ENCODE measurements at places on chromosomes 16 and 17.

DNA sequence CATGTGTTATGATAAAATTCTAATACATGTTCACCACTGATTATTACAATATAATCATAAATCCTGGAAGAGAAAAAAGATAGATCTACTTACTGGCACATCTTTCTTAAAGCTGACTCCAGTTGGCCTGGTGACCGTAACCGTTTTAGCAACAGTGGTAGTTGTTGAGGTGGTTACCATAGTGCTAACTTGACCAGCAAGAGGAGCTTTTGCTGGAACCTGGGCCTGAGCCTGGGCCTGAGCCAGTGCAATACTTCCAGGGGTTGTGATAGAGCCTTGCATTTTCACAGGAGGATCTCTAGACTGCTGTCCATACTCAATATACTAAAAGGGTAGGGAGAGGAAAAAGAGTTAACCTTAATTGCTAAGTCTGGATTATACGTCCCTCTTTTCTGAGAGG is 36.2 kb downstream of the SETD6 start:
- no peak for DNase-seq

GRCh38 chr16:11234884-11235702 is 20.9 kb downstream of the SOCS1 start:
- no peak for DNase-seq

GRCh38 chr16:46889942-46890300 is 5.8 kb downstream of the GPT2 start:
- no peak for DNase-seq

- DNase-seq: no peak
These were observed 10.3 kb downstream of the LYRM1 start for GRCh38 chr16:20910781-20911321.

GRCh38 chr16:57256601-57257395 is 11.7 kb downstream of the ARL2BP start:
- DNase-seq: no peak

DNA sequence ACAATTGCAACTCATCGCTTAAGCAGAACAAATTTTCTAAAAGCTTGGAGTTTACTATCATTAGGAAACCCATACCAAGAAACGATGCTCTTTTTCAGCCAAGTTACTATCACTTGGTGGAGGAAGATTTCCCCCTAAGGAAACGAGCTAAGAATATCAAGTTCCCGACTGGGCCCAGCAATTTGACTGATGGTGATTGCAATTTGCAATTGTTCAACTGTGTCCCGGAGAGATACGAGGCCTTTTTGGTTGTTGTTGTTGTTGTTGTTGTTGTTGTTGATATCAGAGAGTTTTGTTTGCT is 6.2 kb downstream of the HS3ST3A1 start:
- DNase-seq: no peak

DNA sequence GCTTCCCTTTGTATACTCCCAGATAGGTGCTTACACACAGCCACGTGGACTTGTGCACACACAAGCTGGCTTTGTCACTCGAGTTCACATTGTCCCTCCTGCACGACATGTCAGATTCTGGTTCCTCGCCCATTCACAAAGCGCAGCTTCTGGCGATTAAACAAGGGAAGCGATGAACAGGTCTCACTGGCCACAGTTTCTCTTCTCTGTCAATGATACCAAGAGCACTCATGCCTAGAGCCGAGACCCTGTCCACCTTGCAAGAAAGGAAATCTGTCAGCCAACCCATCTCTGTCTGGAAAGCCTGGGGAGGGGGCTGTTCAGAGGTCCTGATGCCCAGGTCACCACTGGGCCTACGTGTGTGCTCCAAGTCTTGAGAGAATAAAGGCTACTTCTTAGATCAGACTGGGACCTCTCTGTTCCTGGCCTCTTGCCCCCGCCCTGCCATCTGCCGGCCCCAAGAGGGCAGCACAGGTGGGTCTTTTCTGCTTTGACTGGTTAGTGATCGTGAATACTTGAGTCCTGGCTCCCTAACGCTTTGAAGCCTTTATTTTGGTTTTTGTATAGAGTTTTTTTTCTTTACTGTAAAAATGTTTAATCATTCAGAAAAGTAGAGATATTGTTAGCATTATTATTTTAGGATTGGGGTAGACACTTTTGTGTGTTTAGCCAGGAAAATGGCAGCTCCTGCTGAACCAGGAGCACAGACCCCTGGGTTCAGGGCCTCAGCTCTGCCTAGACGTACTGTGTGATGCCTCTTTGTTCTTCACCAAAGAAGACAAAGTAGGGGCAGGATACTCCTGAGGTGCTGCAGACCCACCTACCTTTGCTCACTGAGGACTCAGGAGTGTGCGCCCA is 104.7 kb downstream of the MRM1 start:
- DNase-seq: no peak

DNA sequence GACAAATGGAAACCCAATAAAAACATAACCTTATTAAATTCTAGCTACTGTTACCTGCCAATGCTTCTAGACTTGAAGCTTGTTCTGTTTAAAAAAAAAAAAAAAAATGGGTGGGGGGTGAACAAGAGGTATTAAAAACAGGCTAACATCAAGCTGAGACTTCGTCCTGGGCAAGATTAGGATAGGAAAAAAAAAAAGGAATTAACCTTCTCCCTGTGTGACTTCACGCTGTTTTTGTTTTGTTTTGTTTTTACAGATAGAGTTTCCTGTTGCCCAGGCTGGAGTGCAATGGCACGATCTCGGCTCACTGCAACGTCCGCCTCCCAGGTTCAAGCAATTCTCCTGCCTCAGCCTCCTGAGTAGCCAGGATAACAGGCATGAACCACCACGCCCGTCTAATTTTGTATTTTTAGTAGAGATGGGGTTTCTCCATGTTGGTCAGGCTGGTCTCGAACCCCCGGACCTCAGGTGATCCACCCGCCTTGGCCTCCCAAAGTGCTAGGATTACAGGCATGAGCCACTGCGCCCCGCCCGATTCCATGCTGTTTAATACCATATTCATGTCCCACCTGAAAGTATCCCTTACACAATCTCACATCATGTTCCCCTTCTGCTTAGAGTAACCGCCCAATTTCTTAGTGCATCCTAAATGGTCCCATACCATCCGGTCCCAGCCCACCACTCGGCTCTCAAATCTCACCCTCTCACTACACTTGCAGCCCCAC is 2.2 kb downstream of the USP31 start:
- no peak for DNase-seq

DNA sequence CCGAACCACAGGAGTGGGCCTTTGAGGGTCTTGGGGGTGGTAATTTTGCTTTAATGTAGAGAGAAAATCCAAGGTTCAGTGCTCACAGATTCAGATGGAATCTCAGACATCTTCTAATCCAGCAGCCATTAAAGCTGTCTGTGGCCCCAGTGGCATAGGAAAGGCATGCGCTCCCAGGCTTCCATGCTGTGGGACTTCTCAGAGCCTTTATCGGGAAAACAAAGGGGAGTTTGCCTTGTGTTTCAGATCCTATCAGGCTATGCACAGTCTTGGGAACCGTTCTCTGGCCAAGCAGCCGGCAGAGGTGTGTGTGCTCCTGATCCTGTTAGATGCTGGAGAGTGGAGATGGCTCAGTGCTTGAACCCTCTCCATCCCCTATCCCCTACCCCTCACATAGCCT is 7.8 kb downstream of the ADGRG1 start:
- DNase-seq: no peak

- DNase-seq: no peak
These were observed 159.4 kb downstream of the ENGASE start for GRCh38 chr17:79233916-79234551.

- DNase-seq: no peak
These were observed 6.8 kb upstream of the CCL3L1 start for GRCh38 chr17:36203335-36203734.

DNA sequence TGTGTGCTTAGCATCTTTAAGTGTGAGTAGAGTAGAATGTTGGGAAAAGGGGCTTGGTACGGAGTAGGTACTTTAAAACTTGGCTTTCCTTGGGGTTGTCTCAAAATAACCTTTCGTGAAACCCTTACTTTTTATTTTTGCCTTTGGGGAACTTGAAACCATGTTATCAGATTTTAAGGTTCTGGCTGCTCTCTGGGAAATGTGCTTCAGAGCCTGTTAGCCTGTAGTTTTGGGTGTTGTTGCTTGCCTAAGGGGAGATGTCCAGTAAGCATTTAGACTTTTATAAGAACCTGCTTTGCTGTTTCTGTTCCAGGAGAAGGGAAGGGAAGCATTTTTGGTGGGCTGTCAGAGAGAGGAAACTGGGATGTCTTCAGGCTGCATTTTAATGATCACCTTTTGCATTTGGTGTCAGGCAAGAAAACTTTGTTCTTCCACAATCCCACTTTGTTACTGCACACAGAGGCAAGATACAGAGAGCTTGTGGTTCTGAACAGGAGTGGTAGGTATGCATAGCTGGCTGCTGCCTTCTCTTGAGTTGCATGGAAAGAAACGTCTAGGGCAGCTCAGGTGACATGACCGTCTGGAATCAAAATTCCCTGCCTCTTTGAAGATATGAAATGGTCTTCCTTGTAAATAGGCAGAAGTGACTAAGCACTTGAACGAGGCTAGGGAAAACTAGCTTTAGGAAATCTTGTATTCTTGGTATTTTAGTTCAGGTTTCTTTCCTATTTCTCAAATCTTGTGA is 1.7 kb downstream of the RABEP1 start:
- DNase-seq: no peak

GRCh38 chr17:31388351-31388750 is 3.1 kb upstream of the RAB11FIP4 start:
- no peak for DNase-seq

GRCh38 chr17:60390186-60390585 is 1.7 kb downstream of the USP32 start:
- DNase-seq: no peak

DNA sequence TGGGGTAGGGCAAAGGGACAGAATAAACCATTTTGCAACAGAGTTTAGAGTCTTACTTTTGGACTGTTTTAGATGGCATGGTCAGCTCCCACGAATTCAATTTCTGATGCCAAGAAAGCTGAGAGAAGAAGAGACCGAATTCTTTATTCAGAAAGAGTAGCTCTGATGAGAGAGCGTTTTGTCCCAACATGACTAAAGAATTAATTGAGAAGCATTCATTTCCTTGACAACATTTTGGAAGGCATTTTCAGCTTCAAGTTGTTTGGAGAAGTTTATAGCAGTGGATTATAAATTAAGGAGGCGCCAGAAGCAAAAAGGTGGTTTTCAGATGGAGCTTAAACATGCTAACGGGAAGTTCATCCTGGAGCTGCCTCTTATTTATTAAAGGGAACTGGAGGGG is 12.2 kb downstream of the GAN start:
- DNase-seq: no peak

GRCh38 chr17:61594294-61594825 is 3.3 kb upstream of the NACA2 start:
- no peak for DNase-seq

GRCh38 chr16:47523342-47524006 is 62.3 kb downstream of the PHKB start:
- no peak for DNase-seq

- DNase-seq: no peak
These were observed 21.2 kb upstream of the HOXB9 start for GRCh38 chr17:48647103-48647962.

GRCh38 chr17:49016775-49017463 is 19.7 kb downstream of the IGF2BP1 start:
- DNase-seq: no peak

DNA sequence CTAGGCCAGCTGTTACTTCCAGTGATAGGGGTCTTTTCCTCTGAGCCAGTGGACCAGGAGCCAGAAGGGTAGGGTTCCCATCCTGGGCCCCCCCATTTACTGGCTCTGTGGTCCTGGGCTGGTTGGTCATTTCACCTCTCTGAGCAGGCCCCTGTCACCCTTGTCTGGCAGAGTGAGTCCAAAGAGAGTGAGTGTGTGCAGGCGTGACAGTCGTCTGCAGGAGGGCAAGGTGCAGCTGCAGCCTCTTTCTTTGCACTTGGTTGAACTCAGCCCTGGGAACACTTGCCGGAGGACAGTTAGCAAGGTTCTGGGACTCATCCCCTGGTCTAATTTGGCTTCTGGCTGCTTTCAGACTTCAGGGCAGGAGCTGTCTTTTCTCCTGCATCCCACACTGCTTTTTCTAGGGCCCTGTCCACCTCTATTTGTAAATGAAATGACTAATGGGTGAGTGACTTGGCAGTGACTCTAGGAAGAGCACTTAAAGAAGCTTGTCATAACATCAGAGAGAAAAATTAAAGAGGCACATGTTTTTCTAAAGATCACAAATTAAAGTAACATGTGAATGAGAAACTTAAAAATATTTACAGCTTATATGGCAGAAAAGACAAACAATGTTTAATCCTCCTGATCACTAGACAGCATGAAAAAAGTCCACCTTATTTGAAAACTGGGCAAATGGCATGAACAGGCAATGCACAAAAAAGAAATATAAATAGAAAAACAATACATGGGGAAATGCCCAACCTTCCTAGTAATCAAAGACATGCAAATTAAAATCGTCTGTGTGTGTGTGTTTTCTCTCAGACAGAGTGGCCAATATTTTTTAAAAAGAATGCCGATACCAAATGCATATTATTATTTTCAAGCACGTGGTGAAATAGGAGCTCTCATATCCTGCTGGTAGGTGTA is 137.5 kb downstream of the NTN1 start:
- no peak for DNase-seq

- DNase-seq: no peak
These were observed 7.6 kb downstream of the MYO18A start for GRCh38 chr17:29172589-29172988.

DNA sequence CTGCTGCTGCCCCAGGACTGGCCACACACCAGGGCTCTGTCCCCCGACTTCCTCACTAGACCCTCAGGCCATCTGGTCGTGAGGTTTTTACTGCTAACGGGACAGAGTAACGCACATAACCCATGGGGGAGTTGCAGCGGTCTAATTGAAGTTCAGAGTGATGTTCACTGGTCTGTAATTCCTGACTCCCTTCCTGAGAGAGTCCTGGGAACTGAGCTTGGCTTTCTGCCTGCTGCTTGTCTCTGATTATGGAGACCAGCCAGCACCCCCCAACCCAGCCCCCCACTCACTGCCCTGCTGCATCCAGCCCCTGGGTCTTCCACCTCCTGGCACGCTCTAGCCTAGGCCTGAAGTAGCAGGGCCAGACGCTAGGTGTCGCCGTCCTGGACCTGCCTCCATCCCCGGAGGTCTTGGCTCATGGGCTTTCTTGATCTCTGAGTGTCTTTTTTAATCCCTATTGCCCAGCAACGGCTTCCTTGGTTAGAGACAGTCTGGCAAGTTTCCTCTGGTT is 192.9 kb downstream of the CCDC182 start:
- DNase-seq: no peak

DNA sequence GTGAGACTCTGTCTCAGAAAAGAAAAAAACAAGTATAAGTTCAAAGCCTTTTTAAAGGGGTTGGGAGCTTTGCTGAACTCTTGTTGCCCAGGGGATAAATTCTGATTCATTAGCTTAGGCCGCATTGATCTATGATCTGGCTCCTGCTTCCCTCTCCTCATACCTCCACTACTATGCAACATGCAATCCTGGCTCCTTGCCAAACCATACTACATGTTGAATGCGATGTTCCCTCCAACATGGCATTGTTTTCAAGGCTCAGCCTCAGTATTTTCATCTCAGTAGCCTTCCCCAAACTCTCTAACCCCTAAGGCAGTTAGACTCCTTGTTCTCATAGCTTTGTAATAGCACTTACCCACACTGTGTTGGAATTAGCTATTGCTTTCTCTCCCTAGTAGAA is 6.2 kb downstream of the REXO5 start:
- DNase-seq: no peak

GRCh38 chr16:27289669-27290068 is 21.1 kb upstream of the NSMCE1 start:
- DNase-seq: no peak

- no peak for DNase-seq
These were observed 67.5 kb upstream of the ZNF423 start for GRCh38 chr16:49923411-49923810.

Data from activated CD4-positive, alpha-beta T cell treated with anti-CD3 and anti-CD28 coated beads, Interleukin-2, amount 50 U/mL, for 24 hours (primary cell).